WTC11 (cell line): ENCODE measurements at places on chromosomes 1 and 21. TPM values are rescaled to one million over a fixed set of nuclear protein-coding genes. Genes with fewer than 3 reads are reported as not detected.
A peak's percentile ranks its signal among the peaks of the same experiment; 100 is the strongest.

GRCh38 chr21:15446223-15446622 is 283.6 kb upstream of the USP25 start:
- DNase-seq, result peak; percentile 12

- DNase-seq, result no peak
Measured at GRCh38 chr21:38123626-38124025, 133.2 kb upstream of the KCNJ15 start.

GRCh38 chr1:118204648-118205047 is 19.6 kb upstream of the SPAG17 start:
- DNase-seq, result no peak

- DNase-seq, result no peak
Measured at GRCh38 chr1:99772809-99773208, 6.4 kb upstream of the FRRS1 start.

The PEAR1 gene
- 0.89 to 1.6 TPM (median 1.0 TPM) in 3 replicates for total RNA-seq

The TGFB2 gene
- total RNA-seq, result 1.0 to 2.5 TPM (median 1.5 TPM) in 3 replicates
